Activated T-helper 17 cell treated with anti-CD3 and anti-CD28 coated beads, Interleukin-2, amount 50 U/mL, for 72 hours (primary cell): ENCODE measurements at places on chromosomes 4 and X. TPM values are rescaled to one million over a fixed set of nuclear protein-coding genes. Genes with fewer than 3 reads are reported as not detected.

- ATAC-seq = no peak
- H3K36me3 ChIP-seq = no peaks in the 10 kb centered on the region
- peaks cover 15% of the 10 kb centered on the region for H3K27me3 ChIP-seq
- no peak overlapping the region for H3K4me3 ChIP-seq
- H3K27ac ChIP-seq = no peak overlapping the region
These were observed 56.9 kb upstream of the SPRY1 start for GRCh38 chr4:123339507-123340380.

DNA sequence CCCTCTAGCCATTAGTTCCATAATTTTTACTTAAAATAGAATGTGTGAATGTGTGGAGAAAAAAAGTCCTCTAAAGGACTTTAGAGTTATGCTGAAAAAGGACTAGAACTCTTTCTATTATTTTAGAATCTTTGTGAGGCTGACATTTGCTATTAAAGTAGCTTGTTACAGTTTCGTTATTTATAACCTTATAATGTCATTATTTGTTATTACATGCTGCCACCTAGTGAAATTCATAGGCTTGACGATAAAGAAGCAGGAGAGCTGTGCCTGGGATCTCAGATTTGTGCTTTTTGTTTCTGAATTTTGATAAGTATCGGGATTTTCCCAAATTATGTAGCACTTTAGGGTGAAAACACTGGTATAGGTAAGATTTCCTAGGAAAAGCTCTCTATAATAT lies 38.5 kb upstream of the TAPT1 start:
- no peaks in the 10 kb centered on the region for H3K36me3 ChIP-seq
- H3K27ac ChIP-seq = no peak overlapping the region

- H3K4me3 ChIP-seq = no peak overlapping the region
- H3K27ac ChIP-seq = no peak overlapping the region
- no peaks in the 10 kb centered on the region for H3K4me1 ChIP-seq
- H3K27me3 ChIP-seq = no peaks in the 10 kb centered on the region
- H3K36me3 ChIP-seq = no peaks in the 10 kb centered on the region
These were observed 93.4 kb downstream of the NHSL2 start for GRCh38 chrX:72003811-72004750.

GRCh38 chrX:84118315-84118714 lies 69.7 kb downstream of the RPS6KA6 start:
- no peaks in the 10 kb centered on the region for H3K27me3 ChIP-seq
- H3K36me3 ChIP-seq = no peaks in the 10 kb centered on the region
- H3K27ac ChIP-seq = no peak overlapping the region
- H3K4me3 ChIP-seq = no peak overlapping the region
- H3K4me1 ChIP-seq = no peaks in the 10 kb centered on the region

DNA sequence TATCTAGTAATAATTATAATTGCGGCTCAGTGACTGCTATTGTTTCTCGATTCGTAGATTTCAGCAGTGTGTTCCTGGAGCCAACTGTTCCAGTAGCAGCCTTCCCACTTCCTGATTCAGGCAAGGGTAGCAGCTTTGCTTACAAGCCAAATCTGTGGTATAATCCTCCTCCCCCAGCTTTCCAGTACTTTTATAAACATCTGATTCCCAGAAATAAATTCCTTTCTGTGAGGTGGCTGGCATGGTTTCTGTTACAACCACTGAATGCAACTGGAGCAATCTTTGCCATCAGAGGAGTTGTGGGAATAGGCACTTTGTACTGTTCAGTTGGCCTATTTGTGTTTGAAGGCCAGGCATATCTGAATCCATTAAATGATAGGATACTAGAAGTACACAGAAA lies 80.0 kb downstream of the GLRA3 start:
- H3K4me1 ChIP-seq = no peaks in the 10 kb centered on the region
- H3K4me3 ChIP-seq = no peak overlapping the region
- H3K27me3 ChIP-seq = no peaks in the 10 kb centered on the region
- no peak overlapping the region for H3K27ac ChIP-seq

- H3K27ac ChIP-seq = no peak overlapping the region
- no peak for ATAC-seq
- H3K4me3 ChIP-seq = no peak overlapping the region
- H3K27me3 ChIP-seq = no peaks in the 10 kb centered on the region
- H3K4me1 ChIP-seq = no peaks in the 10 kb centered on the region
These were observed 314.4 kb downstream of the IL1RAPL1 start for GRCh38 chrX:28901637-28902036.

GRCh38 chrX:24145303-24146186 lies 4.0 kb upstream of the ZFX start:
- peaks cover 3% of the 10 kb centered on the region for H3K36me3 ChIP-seq
- H3K4me1 ChIP-seq = no peaks in the 10 kb centered on the region
- no peak for ATAC-seq
- H3K27ac ChIP-seq = no peak overlapping the region
- H3K4me3 ChIP-seq = peak overlapping the region; percentile 77
- no peaks in the 10 kb centered on the region for H3K27me3 ChIP-seq

- no peak for ATAC-seq
- H3K4me3 ChIP-seq = no peak overlapping the region
- H3K36me3 ChIP-seq = no peaks in the 10 kb centered on the region
- H3K27ac ChIP-seq = no peak overlapping the region
- H3K27me3 ChIP-seq = no peaks in the 10 kb centered on the region
These were observed 317.6 kb downstream of the BCOR start for GRCh38 chrX:39779952-39780783.

CT47A1 gene
- not detected for total RNA-seq

SYTL4 gene
- not detected for total RNA-seq

CXCL10 gene
- total RNA-seq = 1.1 TPM

CENPVL1 gene
- total RNA-seq = not detected

TAF7L gene
- total RNA-seq = 0.11 TPM

GPR143 gene
- not detected for total RNA-seq

ZNF157 gene
- 3.1 TPM for total RNA-seq
